ENCODE measurements at places on chromosomes 2 and 18.
A peak's percentile ranks its signal among the peaks of the same experiment; 100 is the strongest.

GRCh38 chr2:186024921-186025320 lies 286.3 kb downstream of the FSIP2 start:
- no peak for DNase-seq

DNA sequence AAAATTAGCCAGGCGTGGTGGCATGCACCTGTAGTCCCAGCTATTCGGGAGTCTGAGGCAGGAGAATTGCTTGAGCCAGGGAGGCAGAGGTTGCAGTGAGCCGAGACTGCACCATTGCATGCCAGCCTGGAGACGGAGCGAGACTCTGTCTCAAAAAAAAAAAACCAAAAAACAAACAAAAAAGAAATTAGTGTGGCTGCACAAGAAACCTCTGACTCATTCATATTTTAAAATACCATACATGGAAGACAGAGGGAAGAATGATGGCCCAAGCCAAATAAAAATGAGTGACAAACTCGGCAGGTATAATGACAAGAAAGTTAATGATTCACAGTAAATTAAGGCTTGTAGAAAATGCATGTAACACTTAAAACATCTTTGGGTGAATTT lies 875.8 kb downstream of the EPHA4 start:
- no peak for DNase-seq

GRCh38 chr2:108988796-108989713 lies at the start of gene EDAR:
Gene EDAR, minus strand, starts transcription at chr2:108989220. Its CDS starts 58,206 bp downstream, at chr2:108931014.
- DNase-seq, result peak; percentile 31

DNA sequence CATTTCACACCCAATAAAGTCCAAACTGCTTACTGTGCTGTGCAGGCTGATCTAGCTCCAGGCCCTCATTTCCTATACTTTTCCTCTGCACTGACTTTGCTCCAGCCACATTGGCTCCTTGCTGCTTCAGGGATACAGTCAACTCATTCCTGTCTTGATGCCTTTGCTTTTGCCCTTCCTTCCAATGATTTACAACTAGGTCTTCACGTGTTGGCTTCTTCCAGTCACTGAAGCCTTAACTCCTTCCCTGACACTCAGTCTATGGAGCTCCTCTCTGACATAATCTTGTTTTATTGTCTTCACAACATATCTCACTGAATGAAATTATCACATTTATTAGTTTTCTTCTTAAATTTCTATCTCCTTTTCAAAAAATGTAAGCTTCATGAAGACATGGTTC lies 16.9 kb upstream of the C18orf32 start:
- DNase-seq, result no peak

DNA sequence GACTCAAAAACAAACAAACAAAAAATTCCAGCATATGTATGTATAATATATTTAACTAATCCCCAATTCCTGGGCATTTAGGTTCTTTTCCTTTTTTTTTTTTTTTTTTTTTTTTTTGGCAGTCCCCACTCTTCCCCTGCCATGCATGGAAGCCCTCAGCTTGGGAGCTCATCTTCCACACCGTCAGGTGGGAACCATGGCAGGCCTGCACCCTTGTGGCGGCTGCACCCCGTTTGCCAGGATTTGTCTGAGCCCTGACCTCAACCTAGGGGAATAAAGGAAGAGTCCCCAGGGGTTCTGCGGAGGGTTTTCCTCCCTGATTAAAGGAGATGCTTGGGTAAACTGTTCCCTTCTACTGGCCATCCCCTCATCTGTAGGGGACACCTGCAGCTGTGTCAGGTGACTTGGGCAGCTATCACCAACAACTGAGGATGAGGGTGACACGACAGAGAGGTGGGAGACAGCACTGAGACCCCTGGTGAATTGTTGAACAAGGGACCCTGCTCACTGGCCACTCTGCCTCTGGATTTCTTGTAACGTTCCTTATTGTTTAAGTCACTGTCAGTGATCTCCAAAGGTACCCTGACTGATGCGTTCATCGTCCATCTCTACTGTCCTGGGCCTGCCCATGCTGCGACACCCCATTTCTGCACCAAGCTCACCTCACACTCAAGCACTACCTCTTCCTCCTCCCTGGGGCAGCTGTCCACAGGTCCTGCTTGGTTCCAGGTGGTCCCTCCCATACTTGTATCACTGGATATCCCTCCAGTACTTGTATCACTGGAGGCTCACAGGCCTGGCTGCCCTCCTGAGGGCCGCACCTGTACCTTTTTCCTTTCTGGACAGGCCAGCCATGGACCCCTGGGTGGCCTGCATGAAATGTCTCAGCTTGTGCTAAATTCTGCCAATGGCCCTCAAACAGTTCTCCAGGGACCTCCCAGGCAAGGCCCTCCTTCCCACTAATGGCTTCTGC lies 14.5 kb downstream of the TMEM185B start:
- no peak for DNase-seq

DNA sequence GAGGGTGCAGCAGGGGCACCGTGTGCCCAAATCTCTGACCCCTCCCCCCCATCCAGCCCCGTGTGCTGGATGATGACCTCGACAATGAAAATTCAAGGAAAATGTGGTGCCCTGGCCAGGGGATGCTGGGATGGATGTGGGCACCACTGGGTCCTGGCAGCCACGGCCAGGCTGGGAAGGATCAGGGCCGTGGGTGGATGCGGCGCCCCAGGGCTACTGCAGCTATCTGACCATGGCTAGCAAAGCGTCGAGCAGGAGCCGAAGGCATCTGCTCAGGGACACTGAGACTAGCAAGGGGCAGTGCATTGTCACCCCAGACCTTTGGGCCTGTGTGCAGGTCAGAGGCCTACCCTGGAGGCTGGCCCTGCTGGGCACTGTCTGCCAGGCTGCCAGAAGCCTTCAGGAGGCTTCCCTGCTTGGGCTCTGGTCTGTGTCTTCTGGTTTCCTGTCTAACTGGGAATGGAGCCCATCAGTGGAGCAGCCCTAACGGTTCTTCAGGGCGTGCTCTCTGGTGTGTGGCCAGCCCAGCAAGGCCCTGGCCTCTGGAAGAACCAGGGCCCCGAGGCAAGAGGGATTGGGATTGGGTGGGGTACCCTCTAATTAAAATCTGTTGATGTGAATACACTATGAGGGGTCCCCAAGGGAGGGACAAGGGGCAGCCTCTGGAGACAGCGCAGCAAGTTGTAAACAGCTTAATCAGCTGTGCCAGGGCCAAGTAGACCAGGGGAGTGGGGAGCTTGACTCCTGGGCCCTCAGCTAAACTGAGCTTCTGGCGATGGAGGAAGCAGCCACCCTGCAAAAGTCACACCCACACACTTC lies 98.0 kb downstream of the STPG4 start:
- DNase-seq, result no peak
